ENCODE measurements at places on chromosomes 7 and 10.

- H3K27me3 ChIP-seq, result no peaks in the 10 kb centered on the region
- peaks cover 69% of the 10 kb centered on the region for H3K4me1 ChIP-seq
- no peak for DNase-seq
- H3K27ac ChIP-seq, result no peak overlapping the region
- peak overlapping the region; percentile 84 for H3K4me3 ChIP-seq
- peaks cover 7% of the 10 kb centered on the region for H3K36me3 ChIP-seq
These were observed 1.1 kb downstream of the KIAA1217 start for GRCh38 chr10:24209946-24210491.

- H3K27ac ChIP-seq, result no peak overlapping the region
- H3K4me1 ChIP-seq, result no peaks in the 10 kb centered on the region
- H3K36me3 ChIP-seq, result no peaks in the 10 kb centered on the region
- no peak for DNase-seq
- no peak overlapping the region for H3K4me3 ChIP-seq
These were observed 49.0 kb downstream of the YKT6 start for GRCh38 chr7:44249639-44250234.

DNA sequence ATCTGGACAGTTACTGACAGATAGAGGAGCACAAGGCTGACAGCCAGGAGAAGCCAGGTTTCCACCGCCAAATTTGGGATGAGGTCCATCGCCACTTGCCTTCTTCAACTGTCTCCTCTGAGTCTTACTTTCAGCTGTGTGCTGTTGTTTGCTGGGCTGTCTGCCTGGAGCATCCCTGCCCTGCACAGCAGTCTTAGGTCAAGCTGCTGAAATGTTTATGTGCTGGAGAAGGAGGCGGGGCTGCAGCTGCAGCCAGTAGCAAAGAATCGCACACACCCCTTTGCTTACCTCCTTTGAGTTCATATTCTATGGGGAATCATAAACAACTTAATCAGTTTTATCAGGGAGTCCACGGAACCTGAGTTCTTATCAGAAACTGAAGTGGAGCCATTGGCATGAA is 20.1 kb upstream of the CYP3A5 start:
- peaks cover 13% of the 10 kb centered on the region for H3K4me1 ChIP-seq
- no peaks in the 10 kb centered on the region for H3K36me3 ChIP-seq
- H3K27ac ChIP-seq, result no peak overlapping the region
- H3K4me3 ChIP-seq, result no peak overlapping the region

DNA sequence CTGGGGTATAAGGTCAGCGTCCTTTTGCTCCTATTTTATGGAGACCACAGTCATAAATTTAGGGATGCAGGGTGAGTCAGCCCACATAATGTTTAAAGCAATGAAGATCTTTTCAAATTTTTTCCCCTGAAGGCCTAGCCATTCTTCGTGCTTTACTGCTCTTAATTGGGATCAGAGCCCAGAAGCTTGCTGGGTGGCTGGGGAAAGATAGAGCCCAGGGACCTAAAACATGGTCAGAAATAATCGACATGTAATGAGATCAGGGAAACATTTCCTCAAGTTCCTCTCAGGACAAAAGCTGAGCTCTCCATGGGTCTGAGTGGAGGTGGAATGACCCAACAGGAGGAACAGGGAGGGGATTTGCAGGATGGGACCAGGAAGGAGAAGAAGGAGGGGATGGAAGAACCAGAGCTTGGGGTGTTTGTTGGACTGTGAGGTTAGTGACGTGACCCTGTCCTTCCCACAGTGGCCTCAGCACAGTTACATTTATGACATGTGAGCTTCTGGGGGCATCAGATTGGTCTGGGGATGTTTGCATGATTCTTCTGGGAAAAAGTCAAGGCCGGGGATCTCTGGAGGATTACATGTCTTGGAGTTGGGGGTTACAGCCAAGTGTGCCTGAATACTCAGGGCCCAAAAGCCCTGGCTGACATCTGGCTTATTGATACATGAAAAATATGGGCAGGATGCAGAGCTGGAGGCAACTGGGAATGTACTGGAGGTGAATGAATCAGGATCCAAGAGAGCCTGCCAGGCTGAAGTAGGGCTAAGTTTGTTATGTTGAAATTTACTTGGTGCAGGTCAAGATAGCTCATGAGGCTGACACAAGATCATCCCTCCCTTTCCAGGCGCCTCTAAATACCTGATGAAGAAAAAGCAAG is 477.9 kb downstream of the RPS24 start:
- DNase-seq, result no peak
- no peaks in the 10 kb centered on the region for H3K36me3 ChIP-seq
- no peaks in the 10 kb centered on the region for H3K27me3 ChIP-seq
- H3K27ac ChIP-seq, result no peak overlapping the region

DNA sequence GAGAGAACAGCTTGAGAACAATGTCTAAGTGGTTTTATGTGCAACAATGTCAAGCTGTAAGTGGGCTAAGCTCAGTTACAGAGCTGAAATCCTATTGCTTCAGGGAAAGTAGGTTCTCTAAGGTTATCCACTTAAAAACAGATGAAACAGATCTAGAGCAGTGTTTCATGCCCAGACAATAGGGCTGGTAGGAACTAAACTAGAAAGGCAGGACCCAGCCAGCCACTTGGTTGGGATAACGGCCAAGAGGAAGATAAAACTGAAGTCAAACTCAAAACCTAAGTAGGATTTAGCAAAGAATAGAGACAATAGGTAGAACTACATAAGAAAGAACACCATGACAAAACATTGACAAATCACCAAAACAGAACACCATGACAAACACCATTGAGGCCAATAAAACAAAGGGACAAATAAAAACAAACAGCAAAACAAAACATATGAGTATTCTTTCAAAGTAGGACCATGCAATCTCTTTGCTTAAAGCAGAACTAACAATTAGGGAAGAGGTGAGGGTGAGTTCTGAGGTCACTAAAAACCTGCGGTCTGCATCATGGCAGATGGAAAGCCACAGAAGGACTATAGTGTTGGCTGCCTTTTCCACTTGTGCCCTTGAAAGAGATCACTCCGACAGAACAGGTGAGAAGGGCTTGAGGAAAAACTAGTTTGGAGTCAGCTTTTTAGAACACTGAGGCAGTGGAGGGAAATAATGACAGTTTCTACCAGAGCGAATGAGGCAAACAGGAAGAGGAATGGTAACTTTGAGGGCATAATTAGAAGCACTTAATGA is 81.0 kb downstream of the HGF start:
- H3K27ac ChIP-seq, result no peak overlapping the region
- H3K36me3 ChIP-seq, result no peaks in the 10 kb centered on the region
- no peaks in the 10 kb centered on the region for H3K27me3 ChIP-seq
- H3K4me1 ChIP-seq, result peaks cover 56% of the 10 kb centered on the region
- H3K4me3 ChIP-seq, result no peak overlapping the region
- no peak for DNase-seq

GRCh38 chr10:89207801-89208551 is 859 bp upstream of the CH25H start:
- H3K4me1 ChIP-seq, result peaks cover 20% of the 10 kb centered on the region
- H3K36me3 ChIP-seq, result no peaks in the 10 kb centered on the region
- H3K27me3 ChIP-seq, result peaks cover 4% of the 10 kb centered on the region
- DNase-seq, result peak; percentile 49
- no peak overlapping the region for H3K27ac ChIP-seq

DNA sequence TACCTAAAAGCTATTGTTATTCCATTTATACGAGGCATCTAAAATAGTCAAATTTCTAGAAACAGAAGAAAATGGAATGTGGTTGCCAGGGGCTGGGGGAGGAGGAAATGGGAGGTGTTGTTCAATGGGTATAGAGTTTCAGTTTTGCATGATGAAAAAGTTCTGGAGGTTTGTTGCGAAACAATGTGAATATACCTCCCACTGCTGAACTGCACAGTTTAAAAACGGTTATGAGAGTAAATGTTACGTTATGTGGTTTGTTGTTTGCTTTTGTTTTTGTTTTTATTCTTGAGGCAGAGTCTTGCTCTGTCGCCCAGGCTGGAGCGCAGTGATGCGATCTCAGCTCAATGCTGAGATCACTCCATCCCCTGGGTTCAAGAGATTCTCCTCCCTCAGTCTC is 64.9 kb upstream of the NRBF2 start:
- no peak overlapping the region for H3K4me3 ChIP-seq
- peaks cover 12% of the 10 kb centered on the region for H3K4me1 ChIP-seq
- no peaks in the 10 kb centered on the region for H3K27me3 ChIP-seq

Measured in WTC11 (cell line).